ENCODE measurements at places on chromosomes 12 and 14.

GRCh38 chr14:92315050-92315805 is 7.7 kb upstream of the SLC24A4 start:
- DNase-seq = no peak

GRCh38 chr14:36254020-36254624 is 66.3 kb downstream of the MBIP start:
- DNase-seq = peak; percentile 10

DNA sequence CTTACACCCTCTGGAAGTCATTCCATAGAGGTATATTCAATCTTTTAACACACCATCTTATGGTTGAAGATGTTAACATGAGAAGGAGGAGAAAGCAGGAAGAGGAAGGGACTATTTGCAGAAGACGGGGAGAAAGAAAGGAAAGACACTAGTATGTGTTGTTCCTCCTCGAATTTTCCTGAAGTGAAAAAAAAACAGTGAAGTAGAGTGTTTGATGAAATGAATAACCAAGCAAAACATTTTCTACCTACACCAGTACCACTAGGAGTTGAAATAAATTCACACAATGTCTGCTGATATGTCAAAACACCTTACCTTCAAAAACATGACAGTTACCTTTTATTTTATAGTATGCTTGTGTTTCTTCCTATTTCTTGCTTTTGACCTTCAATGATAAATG is 1.4 kb upstream of the CNOT2 start:
- peak; percentile 2 for DNase-seq

DNA sequence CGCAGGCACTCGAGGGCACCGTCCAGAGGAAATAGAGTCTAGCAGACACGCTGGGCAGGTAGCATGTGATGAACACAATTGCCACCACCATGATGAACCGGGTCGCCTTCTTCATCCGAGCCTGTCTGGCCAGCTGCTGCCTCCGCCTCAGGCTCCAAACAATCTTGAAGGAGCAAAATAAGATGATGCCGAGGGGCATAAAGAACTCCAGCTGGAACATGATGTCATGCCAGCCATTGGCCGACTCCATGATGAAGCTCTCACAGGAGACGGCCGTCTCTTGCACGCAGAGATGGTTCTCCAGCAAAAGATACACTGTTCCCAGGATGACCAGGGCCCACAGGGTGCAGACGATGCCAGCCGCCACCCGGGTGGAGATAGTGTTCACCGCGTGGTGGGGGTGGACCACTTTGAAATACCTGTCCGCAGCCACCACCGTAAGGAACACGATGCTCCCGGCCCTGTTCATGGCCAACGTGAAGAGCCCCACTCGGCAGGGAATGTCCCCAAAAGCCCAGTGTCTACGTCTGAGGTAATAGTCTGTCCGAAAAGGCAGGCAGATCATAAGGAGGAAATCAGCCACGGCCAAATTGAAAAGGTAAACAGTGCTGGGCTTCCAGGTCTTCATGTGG is 945 bp downstream of the HCAR1 start:
- DNase-seq = no peak

- peak; percentile 58 for DNase-seq
Observed at GRCh38 chr12:127340381-127340780, 926.6 kb upstream of the TMEM132C start.

DNA sequence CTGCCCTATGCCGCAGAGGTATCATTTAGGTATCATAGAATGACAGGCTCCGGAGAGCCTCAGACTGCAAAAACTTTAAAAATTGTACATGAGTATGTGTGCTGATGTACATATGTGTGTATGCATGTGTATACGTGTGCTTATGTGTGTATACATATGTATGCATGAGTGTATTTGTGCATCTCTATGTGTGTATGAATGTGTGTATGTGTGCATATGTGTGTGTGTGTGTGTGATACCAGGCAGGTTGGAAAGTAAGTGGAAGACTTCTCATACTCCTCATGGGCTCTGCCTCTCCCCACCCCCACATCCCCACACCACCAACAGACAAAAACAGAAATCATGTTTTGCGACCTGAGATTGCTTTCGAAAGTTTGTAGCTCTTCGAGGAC is 621 bp upstream of the TMEM117 start:
- DNase-seq = peak; percentile 10

- DNase-seq = no peak
Observed at GRCh38 chr12:80912901-80913770, 24.6 kb downstream of the LIN7A start.

DNA sequence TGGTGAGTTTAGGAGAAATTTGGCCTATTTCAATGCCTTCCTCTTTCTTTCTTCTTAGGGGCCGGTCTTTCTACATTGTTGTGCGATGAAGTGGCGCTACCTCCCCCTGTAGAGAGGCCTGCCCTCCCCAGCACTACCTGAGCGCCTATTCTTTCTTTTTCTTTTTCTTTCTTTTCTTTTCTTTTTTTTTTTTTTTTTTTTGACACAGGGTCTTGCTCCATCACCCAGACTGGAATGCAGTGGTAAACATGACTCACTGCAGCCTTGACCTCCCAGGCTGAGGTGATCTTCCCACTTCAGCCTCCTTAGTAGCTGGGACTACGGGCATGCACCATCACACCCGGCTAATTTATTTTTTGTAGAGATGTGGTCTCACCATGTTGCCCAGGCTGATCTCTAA is 136.1 kb upstream of the MAX start:
- DNase-seq = peak; percentile 95

GRCh38 chr14:36626151-36626550 is 35.5 kb upstream of the PAX9 start:
- DNase-seq = no peak

- no peak for DNase-seq
Observed at GRCh38 chr14:102768223-102769048, 8.8 kb upstream of the TRAF3 start.

DNA sequence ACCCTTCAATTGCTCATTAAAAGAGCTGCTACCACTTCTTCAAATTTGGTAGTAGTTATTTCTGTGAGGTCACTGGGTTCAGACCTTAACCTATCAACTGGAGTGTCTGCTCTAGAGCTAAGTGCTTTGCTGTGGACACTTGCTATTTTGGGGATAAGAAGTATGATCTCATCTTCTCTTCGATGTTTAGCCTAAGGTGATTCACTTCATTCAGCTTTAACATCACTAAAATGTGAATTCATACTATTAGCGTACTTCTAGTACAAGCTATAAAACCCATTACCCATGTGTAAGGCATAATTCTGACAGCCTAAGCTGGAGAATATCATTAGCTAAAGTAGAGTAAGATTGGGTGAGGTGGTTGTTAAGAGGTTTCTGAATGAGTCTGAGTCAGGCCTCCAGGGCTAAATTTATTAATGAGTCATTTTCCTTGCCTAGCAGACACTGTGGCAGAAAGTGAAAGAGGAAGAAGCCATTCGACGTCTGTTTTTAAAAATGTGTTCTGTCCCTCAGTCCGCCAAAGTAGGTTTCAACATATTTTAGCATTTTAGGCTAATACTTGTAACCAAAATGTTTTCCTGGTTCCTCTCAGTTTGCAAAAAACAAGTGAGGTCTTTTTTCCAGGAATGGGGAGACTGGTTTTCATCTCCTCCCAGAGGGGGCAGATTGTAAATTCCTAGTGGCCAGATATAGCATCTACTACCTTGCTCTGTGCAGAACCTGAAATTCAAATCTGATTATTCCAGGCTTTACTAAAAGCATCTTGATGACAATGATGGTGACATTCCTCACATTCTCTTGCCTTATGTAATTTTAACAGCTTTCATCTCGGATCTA is 103.6 kb downstream of the SSPN start:
- peak; percentile 93 for DNase-seq

All from fibroblast of mammary gland (primary cell).